T-helper 2 cell treated with Interferon-gamma antibody and Interleukin-4, amounts not matched to agents 5 μg/mL and 100 μg/mL, for 36 hours (primary cell): ENCODE measurements at places on chromosomes 5 and 9.

DNA sequence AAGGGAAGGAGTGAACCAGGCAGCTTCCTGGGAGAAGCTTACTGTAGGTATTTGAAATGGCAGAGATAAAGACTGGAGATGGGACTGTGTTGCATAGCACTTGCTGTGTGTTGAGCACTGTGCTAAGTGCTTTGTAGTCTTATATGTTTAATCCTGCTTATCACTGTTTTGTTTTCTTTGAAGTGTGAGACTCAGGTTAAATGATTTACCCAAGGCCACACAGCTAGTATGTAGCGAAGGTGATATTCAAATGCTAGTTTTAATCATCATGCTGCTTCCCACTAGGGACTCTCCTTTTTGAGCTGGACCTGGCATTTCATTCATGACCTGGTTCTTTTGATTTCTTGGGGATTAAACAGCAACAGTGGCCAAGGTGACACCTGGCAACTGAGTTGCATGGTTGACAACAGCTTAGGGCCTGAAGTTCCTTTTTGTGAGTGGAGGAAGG lies 35.3 kb upstream of the SPRY4 start:
- DNase-seq, result no peak

DNA sequence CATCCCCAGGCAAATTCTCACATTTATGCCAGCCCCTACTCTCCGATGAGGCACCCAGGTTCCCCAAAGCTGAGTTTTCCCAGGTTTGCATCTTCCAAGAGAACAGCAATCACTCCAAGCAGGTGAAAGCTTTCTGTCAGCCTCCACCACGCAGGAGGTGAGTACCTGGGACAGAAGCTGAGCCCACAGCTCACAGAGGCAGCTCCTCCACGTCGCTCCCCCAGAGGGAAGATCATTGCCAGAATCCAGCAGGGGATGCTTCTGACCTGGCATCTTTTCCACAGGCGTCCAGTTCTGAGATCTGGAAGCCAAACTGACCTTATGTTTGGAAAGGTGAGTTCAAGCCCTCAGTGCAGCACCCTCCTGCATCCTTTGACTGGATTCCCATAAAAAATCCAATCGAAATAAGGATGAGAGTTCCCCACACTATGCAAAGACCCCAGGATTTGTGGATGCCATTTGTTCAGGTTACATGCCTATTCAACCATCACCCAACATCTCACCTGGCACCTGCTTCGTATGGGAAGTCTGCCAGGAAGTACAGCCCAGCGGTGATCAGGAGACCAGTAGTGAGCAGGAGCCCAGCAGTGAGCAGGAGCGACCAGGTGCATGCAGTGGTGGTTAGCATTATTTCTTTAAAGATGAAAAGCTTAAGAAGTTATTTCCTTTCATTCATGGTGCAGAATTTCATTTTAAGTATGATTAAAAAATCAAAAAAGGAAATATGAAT lies 47.4 kb upstream of the OLFM1 start:
- DNase-seq, result no peak

DNA sequence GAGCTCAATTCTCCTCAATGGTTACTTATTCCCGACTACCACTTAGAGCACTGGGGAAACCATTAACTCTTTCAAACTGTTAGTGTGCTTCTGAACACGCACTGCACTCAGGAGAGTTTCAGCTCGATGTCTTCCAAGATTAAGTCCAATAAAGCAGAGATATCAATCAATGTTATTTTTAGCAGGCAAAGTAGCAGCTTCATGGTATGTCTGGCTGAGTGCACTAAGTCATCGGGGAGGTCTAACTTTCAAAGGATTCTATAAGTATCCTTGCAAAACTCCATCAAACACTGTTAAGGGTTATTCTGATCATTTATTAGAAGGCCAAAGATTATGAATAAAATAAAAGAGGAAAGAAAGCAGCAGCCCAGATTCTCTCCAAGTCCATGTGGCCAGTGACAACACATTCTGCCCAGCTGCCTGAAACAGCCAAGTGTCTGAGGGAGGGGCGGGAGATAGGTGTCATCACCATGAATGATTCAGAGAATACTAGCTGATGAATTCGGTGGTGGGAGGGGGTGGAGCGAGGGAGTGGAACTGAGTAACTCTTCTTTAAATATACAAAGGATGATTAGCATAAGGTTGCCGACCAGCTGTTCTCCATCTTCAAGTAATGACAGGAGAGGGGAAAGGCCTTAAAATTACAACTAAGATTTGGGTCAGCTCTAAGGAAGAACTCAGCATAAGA lies 21.3 kb downstream of the NREP start:
- peak; percentile 57 for DNase-seq

DNA sequence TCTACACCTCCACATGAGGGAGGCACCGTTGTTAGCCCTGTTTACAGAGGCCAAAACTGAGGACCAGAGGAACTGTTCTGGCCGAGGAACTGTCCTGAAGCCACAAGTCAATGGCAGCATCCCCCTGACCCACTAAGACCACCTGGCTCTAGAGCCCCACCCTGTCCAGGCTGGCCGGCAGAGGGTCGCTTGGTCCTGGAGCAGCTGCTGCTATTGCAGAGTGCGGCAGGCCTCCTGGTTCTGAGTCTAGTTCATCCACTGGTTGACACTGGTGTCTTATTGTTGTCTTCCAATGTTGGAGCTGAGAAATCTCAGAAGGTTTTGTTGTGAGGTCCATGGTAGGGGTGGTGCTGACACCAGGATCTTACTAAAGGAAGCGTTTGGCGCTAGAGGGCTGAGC lies 26.6 kb upstream of the ANGPTL2 start:
- DNase-seq, result no peak

DNA sequence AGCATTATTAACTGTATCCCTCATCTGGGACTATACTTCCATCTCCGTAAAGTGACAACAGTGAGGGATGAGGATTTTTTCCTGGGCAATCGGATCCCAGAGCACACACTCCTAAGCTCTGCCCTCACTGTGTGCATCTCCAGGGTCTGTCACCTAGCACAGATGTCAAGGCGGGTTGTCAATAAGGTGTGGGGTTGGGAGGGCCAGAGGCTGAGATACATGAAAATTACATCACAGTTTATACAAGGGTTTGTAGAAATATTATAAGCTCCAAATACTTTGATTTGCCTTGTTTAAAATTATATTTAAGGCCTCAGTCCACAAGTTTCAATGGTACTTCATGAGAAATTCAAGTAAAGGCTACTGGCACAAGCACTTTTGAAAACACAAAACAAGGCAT lies 4.5 kb downstream of the ADAMTS12 start:
- no peak for DNase-seq

DNA sequence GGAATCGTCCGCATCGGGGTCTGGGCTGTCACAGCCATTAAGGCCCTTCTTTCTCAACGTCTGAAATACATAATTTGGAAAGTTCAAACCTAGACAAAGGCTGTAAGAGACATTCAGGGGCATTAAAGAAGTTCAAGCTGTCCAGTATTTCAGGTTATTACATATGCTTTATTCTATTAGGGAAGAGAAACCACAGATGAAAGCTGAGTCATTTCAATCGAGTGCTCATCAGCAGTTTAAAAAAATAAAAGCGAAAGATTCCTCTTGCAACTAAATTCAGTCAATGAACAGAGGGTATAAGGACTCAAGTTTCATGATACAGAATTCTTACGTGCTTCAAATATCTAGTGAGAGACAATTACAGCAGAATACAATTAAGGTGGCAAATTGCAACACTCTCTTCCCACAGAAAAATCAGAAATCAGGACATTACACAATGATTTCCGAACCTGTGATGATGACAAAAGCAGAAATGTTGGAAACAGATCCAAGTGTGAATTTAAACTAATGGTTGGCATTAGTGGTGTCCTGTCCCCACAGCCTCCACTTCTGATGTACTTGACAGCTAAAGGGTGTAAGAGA lies 121.6 kb downstream of the MEF2C start:
- no peak for DNase-seq

- no peak for DNase-seq
These were observed 60.0 kb downstream of the ZNF608 start for GRCh38 chr5:124686239-124687004.

GRCh38 chr5:126651013-126651577 lies 50.3 kb downstream of the PHAX start:
- no peak for DNase-seq

GRCh38 chr5:137221943-137222342 lies 277.2 kb downstream of the SPOCK1 start:
- DNase-seq, result no peak

DNA sequence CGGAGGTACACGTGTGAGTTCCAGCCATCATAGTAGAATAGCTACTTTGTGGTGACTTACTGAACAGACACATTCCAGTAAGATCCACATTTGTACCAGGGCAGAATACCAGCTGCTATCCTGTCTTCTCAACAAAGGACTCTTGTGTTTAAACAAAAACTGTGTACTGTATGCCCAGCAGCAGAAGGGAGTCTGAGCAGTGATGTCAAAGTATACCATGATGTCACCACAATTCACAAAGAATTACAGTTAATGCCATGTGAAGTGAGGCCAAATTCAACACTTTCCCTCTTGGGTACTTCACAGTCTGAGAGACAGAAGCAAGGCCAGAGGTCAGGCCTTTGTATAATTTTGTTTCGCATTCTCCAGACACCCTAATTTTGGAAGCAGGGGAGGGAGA lies 137.0 kb downstream of the ADAMTSL1 start:
- DNase-seq, result no peak

DNA sequence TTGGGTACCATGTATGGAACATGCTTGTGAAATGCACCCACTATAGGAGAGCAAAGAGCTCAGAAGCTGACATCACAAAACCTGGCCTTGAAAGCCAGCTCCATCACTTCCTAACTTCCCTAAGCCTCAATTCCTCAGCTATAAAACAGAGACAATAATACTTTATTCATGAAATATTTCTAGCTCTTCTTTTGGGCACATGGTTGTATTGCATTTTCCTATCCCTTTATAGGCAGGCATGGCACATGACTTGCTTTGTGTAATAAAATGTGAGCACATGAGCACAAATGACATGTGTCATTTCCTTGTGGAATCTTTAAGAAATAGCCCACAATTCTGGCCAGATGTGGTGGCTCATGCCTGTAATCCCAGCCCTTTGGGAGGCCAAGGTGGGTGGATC lies 18.5 kb downstream of the ZNF366 start:
- DNase-seq, result no peak

- no peak for DNase-seq
These were observed 44.4 kb upstream of the GPR21 start for GRCh38 chr9:122988920-122989621.

DNA sequence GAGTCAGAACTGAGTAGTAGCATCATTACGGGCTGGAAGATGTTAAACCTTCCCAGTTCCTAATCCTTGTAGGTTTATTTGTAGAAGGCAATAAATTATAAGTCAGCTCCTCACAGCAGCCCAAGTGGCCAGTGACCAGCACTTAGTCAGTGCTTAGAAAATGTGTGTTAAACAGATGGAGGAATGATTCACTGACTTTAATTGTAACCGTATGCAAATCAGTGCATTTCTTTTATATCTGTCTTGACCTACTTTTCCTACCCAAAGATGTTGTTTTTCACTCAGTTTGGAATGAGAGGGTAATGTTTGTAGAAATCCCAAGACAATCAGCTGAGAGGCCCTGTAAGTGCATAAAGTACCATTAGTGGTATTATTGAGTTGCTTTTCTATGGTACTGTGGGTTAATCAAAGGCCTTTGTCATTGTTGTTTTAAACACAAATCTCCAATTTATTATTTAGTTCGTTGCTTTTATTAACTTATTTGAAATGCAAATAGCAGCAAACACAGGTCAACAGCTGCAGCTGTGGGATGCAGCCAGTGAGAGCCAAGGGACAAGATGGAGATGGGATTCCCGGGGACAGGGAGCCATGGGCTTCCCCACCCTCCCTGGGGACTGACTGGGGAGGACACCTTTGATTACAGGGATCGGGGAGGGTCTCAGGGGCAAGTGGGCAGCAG lies 49.8 kb downstream of the MAP1B start:
- no peak for DNase-seq

DNA sequence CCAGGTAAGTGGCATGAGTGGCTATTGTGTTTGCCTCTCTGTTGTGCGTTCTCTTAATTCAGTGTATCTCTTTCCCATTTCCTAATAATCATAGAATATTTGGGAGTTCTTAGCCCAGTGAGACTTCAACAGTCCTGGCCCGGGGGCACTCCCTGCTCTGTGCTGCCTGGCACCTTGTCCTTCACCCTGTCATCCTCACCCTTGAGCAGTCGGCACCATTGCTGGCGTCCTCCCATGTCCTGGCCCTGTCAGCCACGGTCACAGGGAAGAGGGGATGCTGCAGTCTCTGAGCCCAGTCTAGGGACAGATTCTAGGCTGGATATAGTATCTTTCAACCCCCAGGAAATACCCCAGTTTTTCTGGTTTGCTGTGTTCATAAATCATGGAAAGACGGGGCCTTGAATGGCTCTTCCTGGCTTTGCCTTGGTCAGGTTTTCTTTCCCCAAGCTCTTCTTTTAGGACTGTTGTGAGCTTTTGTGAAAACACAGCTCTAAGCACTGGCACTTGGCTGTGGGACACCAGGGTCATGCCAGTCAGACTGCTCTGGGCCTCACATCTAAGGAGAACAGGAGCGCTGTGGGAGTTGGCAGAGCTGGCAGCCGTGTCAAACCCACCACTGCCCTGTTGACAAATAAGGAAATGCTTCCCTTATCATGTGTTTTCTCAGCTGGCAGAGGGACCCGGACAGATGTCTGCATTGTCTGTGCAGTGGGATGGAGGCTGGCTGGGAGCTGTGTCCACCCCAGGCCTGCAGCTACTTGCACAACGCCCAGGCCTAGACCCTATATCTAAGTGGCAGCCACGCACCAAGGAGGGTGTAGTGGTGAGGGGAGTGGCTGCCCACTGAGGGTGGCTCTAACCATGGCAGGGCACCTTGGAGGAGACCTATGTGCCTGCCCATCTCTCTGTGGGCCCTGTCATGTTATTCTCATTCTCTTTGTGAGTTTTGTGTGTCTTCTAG lies 378.6 kb downstream of the ICE1 start:
- no peak for DNase-seq

DNA sequence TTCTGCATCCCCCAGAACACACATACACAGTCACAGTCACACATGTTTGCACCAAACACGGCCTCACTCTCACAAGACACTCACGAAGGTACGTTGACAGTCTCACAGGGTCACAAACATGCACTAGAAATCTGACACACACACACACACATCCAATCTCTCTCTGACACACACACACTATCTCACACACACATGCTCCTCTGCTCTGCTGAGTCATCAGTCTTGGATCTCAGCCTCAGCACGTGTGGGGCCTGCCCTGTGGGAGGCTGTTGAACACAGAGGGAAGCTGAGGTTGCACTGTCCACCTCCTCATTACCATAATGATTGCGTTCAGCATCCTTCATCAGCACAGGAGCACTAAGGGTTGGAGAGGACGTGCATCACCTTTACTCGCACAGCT lies 188.8 kb downstream of the MTRR start:
- no peak for DNase-seq

DNA sequence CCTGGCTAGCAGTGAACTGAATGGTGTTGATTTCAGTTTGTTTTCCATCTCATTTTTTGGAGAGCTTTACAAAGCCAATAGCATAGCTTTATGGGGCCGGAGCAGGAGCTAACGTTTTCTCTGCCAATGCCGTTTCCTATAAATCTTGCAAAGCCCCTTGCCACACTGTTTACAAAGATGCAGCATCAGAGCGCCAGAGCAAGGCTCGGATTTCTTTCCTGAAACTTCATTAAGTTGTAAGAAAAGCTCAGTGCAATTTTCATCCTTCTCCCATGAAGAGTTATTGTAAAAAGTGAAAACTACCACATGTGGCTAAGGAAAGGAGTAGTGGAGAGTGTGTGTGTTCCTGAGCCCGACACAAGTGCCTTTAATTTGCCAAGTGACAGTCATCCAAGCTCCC lies 178.2 kb upstream of the GDNF start:
- no peak for DNase-seq
